Bronchus fibroblast of lung (primary cell): ENCODE measurements at places on chromosomes 6 and 20. TPM values are rescaled to one million over a fixed set of nuclear protein-coding genes. Genes with fewer than 3 reads are reported as not detected.

Gene ARG1
- not detected in 2 replicates for total RNA-seq

Gene SLC12A5
- total RNA-seq, result not detected in 2 replicates

Gene NKAIN2
- not detected in 2 replicates for total RNA-seq

Gene MATN4
- not detected in 2 replicates for total RNA-seq

Gene HAO1
- not detected in 2 replicates for total RNA-seq
